ENCODE measurements at places on chromosomes 16 and 17.

DNA sequence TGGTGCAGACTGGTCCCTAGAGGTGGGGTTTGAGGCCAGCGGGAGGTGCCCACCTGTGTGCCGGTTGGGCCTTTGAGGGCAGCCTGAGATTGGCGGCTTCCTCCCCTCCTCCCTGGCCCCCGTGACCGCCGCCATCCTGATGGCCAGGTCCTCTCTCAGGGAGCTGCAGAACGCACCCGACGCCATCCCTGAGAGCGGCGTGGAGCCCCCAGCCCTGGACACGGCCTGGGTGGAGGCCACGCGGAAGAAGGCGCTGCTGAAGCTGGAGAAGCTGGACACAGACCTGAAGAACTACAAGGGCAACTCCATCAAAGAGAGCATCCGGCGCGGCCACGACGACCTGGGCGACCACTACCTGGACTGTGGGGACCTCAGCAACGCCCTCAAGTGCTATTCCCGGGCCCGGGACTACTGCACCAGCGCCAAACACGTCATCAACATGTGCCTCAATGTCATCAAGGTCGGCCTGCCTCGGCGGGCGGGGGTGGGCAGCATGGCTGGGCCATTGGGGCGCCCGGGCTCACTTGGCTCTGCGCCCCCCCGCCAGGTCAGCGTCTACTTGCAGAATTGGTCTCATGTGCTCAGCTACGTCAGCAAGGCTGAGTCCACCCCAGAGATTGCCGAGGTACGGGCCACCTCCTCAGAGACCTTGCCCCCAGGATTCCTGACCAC lies 2.8 kb downstream of the GPS1 start:
- no peaks in the 10 kb centered on the region for H3K27me3 ChIP-seq
- no peak overlapping the region for H3K27ac ChIP-seq
- peaks cover 69% of the 10 kb centered on the region for H3K36me3 ChIP-seq
- H3K4me3 ChIP-seq = no peak overlapping the region
- H3K4me1 ChIP-seq = peaks cover 15% of the 10 kb centered on the region

GRCh38 chr16:50781043-50781442 lies 39.2 kb downstream of the CYLD start:
- H3K4me3 ChIP-seq = no peak overlapping the region
- no peak for DNase-seq
- no peaks in the 10 kb centered on the region for H3K36me3 ChIP-seq
- no peaks in the 10 kb centered on the region for H3K27me3 ChIP-seq
- H3K4me1 ChIP-seq = no peaks in the 10 kb centered on the region

DNA sequence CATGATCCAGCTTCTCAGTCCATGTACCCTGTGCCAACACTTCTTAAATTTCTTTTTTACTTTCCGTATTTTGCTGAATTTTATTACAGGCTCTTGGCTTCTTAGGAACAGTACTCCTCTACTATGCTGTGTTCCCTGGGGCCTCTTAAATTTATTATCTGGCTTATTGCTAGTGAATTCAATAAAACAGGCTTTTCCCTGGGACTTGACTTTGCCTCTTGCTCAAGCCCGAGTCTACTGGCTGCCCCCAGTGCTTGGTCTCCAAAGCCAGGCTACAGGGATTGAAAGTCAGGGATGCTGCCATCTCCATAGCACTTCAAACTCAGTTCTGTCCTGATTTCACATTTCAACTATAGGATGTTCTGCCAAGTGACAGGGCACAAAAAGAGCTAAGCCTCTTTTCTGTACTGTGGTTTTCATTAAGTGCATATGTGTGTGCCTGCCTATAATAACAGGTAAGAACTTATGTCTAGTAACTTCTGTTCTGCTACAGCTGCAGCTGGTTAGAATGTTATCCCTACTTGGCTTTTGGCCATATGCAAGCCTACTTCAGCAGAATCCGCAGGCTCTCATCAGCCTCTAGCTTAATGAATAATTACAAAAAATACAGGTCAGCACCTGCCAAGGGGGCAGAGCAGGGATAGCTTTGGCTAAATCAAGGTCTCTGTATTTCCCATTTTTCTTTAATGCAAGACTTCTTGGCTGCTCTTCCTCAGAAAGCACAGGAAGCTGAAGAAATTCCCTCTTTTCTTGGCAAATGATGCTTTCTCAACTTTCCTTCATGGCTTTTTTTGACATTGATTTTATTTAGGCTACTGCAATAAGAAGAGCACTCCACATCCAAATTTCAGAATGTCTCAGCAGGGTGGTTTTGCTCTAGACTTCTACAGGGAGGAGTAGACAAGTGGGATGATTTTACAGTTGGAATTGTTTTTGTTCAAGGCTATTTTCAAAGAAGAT lies 8.2 kb downstream of the FAM20A start:
- no peak overlapping the region for H3K27ac ChIP-seq
- no peak overlapping the region for H3K4me3 ChIP-seq
- H3K36me3 ChIP-seq = no peaks in the 10 kb centered on the region
- no peaks in the 10 kb centered on the region for H3K27me3 ChIP-seq
- no peak for DNase-seq

DNA sequence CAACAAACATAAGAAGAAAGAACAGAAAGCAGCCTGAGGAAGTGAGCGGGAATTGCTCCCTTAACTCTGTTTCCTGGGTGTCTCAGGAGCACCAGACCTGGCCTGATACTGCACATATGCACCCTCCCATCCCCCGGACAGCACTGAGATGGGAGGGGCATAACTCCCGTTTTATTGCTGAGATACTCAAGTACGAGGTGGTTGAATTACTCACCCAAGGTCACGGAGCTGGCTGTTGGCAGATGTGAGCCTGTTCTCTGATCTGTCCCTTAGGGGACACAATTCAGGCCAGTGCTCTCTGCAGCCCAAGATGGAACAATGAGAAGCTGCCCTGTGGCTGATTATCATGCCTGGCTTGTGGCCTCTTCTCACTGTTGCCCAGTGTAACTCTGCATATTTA lies 9.1 kb upstream of the MED9 start:
- no peak overlapping the region for H3K4me3 ChIP-seq
- no peak overlapping the region for H3K27ac ChIP-seq
- no peaks in the 10 kb centered on the region for H3K36me3 ChIP-seq
- no peak for DNase-seq
- H3K4me1 ChIP-seq = no peaks in the 10 kb centered on the region
- H3K27me3 ChIP-seq = no peaks in the 10 kb centered on the region

GRCh38 chr16:166375-167121 lies 770 bp downstream of the HBM start:
- no peak overlapping the region for H3K27ac ChIP-seq
